Small intestine (tissue), 16 donors: ENCODE measurements at places on chromosomes 4 and X. TPM values are rescaled to one million over a fixed set of nuclear protein-coding genes. Genes with fewer than 3 reads are reported as not detected.

GRCh38 chr4:8297141-8297601 lies 27.6 kb downstream of the HTRA3 start:
- H3K4me3 ChIP-seq = no peak overlapping the region
- DNase-seq = no peak
- H3K4me1 ChIP-seq = no peaks in the 10 kb centered on the region
- no peaks in the 10 kb centered on the region for H3K27me3 ChIP-seq
- no peak overlapping the region for H3K27ac ChIP-seq

MGARP gene
- 0.89 TPM for polyA plus RNA-seq

DNA sequence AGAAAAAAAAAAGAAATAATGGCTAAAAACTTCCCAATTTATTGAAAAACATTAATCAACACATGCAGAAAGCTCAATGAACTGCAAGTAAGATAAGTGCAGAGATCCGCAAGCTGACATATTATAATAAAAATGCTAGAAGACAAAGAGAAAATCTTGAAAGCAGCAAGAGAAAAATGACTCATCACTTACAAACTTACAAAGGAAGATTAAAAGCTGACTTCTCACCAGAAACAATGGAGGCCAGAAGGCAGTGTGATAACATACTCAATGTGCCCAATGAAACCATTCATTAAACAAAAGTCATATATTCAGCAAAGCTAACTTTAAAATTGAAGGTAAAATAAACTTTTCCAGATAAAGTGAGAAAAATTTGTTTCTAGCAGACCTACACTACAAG lies 7.3 kb upstream of the BRWD3 start:
- no peak for DNase-seq
- H3K4me1 ChIP-seq = no peaks in the 10 kb centered on the region
- H3K27ac ChIP-seq = no peak overlapping the region
- no peaks in the 10 kb centered on the region for H3K36me3 ChIP-seq

GRCh38 chr4:39048311-39048710 lies 13.7 kb upstream of the KLHL5 start:
- H3K36me3 ChIP-seq = no peaks in the 10 kb centered on the region
- H3K27me3 ChIP-seq = no peaks in the 10 kb centered on the region
- no peak overlapping the region for H3K27ac ChIP-seq
- H3K4me1 ChIP-seq = peaks cover 9% of the 10 kb centered on the region

PNMA6A gene
- polyA plus RNA-seq = not detected

GRCh38 chr4:5890063-5890727 lies 2.7 kb downstream of the CRMP1 start:
- no peaks in the 10 kb centered on the region for H3K36me3 ChIP-seq
- H3K27me3 ChIP-seq = peaks cover 64% of the 10 kb centered on the region
- no peak overlapping the region for H3K4me3 ChIP-seq
- no peaks in the 10 kb centered on the region for H3K4me1 ChIP-seq

DNA sequence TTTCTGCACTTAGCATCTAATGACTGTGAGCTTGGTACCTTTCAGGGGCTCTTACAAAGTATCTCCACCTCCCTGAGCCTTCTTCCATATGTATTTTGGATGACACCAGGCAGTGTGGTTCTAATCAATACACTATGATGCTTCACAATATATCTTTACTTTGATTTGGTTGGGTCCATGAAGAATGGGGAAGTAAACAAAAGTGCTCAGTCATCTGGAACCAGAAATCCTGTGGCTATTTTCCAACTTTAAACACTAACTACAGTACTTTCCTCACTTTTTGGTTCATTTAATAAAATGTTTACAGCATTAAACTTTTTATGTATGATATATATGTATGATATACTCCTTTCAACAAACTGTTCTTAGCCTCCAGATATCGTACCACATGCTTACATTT lies 216.4 kb upstream of the AFF2 start:
- no peak for DNase-seq
- no peaks in the 10 kb centered on the region for H3K36me3 ChIP-seq
- H3K4me1 ChIP-seq = no peaks in the 10 kb centered on the region
- H3K27ac ChIP-seq = no peak overlapping the region
- no peaks in the 10 kb centered on the region for H3K27me3 ChIP-seq

- H3K27me3 ChIP-seq = peaks cover 19% of the 10 kb centered on the region
- H3K4me3 ChIP-seq = no peak overlapping the region
- no peak for DNase-seq
- H3K36me3 ChIP-seq = no peaks in the 10 kb centered on the region
- H3K4me1 ChIP-seq = no peaks in the 10 kb centered on the region
- H3K27ac ChIP-seq = no peak overlapping the region
These were observed 5.4 kb upstream of the SHOX start for GRCh38 chrX:625137-625691.

ELF2 gene
- 14.5 TPM for polyA plus RNA-seq

GATB gene
- polyA plus RNA-seq = 18.0 TPM

ADH1A gene
- 0.88 TPM for polyA plus RNA-seq

NEXMIF gene
- polyA plus RNA-seq = under 0.01 TPM

KCTD8 gene
- polyA plus RNA-seq = 0.07 TPM
